ENCODE measurements at places on chromosomes 4 and X. TPM values are rescaled to one million over a fixed set of nuclear protein-coding genes. Genes with fewer than 3 reads are reported as not detected.

- H3K27ac ChIP-seq = no peak overlapping the region
- H3K4me1 ChIP-seq = no peaks in the 10 kb centered on the region
- H3K36me3 ChIP-seq = no peaks in the 10 kb centered on the region
- peaks cover 10% of the 10 kb centered on the region for H3K27me3 ChIP-seq
Measured at GRCh38 chr4:104519588-104519987, 24.9 kb upstream of the CXXC4 start.

GRCh38 chr4:105158837-105159236, 12.2 kb downstream of the TET2 start:
- peaks cover 34% of the 10 kb centered on the region for H3K4me1 ChIP-seq
- peaks cover 23% of the 10 kb centered on the region for H3K36me3 ChIP-seq
- no peaks in the 10 kb centered on the region for H3K27me3 ChIP-seq
- H3K4me3 ChIP-seq = no peak overlapping the region
- no peak for DNase-seq
- H3K27ac ChIP-seq = no peak overlapping the region

- no peaks in the 10 kb centered on the region for H3K36me3 ChIP-seq
- no peak overlapping the region for H3K27ac ChIP-seq
- H3K27me3 ChIP-seq = no peaks in the 10 kb centered on the region
- H3K4me1 ChIP-seq = peaks cover 39% of the 10 kb centered on the region
Measured at GRCh38 chrX:76433219-76433618, 5.7 kb downstream of the MAGEE1 start.

- H3K27me3 ChIP-seq = no peaks in the 10 kb centered on the region
- no peak for DNase-seq
- no peak overlapping the region for H3K27ac ChIP-seq
Measured at GRCh38 chr4:151530783-151531182, 121.8 kb downstream of the FHIP1A start.

DNA sequence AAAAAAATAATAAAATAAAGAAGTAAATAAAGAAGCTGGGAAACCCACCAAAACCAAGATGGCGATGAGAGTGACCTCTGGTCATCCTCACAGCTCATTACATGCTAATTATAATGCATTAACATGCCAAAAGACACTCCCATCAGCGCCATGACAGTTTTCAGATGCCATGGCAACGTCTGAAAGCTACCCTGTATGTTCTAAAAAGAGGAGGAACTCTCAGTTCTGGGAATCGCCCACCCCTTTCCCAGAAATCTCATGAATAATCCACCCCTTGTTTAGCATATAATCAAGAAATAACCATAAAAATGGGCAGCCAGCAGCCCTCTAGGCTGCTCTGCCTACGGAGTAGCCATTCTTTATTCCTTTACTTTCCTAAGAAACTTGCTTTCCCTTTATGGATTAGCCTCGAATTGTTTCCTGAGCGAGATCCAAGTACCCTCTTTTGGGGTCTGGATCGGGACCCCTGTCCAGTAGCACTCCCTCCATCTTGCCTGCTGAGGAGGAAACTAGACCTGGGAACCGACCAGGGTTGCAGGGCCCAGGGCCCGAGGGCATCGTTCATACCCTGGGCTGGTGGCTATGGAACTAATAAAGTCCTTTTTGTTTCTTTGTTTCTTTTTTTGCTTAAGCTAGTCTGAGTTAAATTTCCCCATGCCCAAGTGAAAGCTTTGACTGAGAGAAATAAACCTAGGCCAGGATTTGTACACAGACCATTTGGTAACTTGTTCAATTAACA, 30.9 kb downstream of the HTT-AS start:
- no peak overlapping the region for H3K4me3 ChIP-seq
- no peaks in the 10 kb centered on the region for H3K27me3 ChIP-seq
- no peak overlapping the region for H3K27ac ChIP-seq
- no peak for DNase-seq
- peaks cover 7% of the 10 kb centered on the region for H3K36me3 ChIP-seq

The FABP2 gene
- not detected for total RNA-seq

Measured in activated naive CD8-positive, alpha-beta T cell treated with anti-CD3 and anti-CD28 coated beads for 36 hours (primary cell).